Articular chondrocyte of knee joint (primary cell): ENCODE measurements at places on chromosomes 11 and 22. TPM values are rescaled to one million over a fixed set of nuclear protein-coding genes. Genes with fewer than 3 reads are reported as not detected.

VSIG2 gene
- total RNA-seq, result not detected in 2 replicates

MYBPC3 gene
- not detected in 2 replicates for total RNA-seq

TH gene
- not detected in 2 replicates for total RNA-seq

MRGPRX4 gene
- not detected in 2 replicates for total RNA-seq

CASP1 gene
- 15.8 and 19.9 TPM in 2 replicates for total RNA-seq

LARGE2 gene
- not detected in 2 replicates for total RNA-seq

CALCA gene
- 0.22 TPM in 1 of 2 replicates, not detected in the other for total RNA-seq
